ENCODE measurements at places on chromosomes 6 and 20.

- DNase-seq = no peak
Observed at GRCh38 chr6:150269857-150270223, 99.0 kb upstream of the IYD start.

GRCh38 chr20:35575958-35576357 is 34.1 kb downstream of the ERGIC3 start:
- DNase-seq = no peak

DNA sequence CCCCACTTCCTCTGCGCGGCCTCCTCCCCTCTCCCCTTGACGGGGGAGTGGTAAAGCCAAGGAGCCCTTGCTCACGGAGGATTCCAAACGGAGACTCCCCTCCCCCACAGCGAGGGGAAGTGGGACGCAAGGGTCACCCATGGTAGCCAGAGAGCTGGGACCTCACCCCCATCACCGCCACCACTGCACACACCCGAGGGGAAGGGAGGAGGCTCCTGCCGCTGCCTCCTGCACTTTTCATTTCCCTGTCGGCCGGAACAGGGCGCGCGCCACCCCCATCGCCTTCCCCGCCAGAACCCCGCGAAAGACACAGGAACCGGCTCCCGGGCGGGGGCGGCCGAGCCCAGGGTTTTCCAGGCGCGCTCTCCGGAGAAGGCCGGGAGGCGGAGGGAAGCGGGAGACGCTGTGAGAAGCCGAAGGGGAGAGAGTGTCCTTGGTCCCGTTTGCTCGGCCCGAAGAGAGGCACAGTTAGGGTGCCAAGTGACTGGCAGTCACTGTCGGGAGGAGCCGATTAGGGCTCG is 789 bp downstream of the CCND3 start:
- peak; percentile 44 for DNase-seq

GRCh38 chr20:59748619-59749191 is 144.4 kb downstream of the PHACTR3 start:
- DNase-seq = no peak

DNA sequence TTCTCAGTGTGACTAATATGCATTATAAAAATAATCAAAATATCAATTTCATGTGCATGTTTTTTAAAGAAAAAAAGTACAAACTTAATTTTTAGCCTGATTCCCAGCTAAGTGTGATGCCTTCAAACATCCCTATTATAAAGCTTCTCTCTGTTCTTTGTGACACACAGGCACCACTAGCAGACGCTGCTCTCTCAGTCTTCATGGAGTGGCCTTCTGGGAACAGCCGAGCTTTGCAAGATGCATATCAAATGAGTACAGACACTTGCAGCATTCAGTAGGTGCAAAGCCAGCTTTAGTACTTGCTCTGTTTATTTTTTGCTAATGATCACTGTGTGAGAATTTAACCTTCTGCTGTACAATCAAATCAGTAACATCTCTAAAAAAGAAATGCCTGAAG is 340.0 kb downstream of the ADGRB3 start:
- DNase-seq = peak; percentile 86

- peak; percentile 40 for DNase-seq
Observed at GRCh38 chr6:46734867-46735719, at the start of gene PLA2G7. TSS of gene PLA2G7 (minus strand) at chr6:46735375. CDS start at chr6:46722891, 12,484 bp downstream.

DNA sequence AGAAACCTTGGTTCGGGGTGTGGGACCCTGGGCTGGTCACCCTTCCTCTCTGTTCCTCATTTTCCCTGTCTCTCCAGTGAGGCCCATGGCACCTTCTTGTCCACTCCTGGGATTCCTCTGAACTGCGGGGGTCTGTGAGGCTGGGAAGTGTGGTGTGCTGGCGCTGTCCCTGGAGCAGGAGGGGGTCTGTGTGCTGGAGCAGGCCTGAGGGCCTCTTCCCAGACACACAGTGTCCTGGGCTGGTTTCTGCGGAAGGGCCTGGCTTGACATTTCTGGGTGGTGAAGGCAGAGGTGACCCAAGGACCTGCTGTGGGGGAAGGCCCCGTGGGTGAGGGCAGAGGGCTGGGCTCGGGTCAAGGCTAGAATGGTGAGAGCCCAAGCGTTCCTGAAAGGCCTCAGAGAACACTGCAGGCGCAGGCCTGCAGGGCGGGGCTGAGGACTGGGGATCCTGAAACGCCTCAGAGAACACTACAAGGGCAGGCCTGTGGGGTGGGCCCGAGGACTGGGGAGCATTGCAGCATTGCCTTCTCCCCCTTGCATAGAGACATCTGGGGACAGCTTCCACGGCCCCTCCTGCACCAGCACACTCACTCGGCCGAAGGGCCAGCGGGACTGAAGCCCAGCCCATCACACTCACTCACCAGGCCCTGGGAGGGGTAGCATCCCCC is 10.6 kb upstream of the BAK1 start:
- DNase-seq = no peak

DNA sequence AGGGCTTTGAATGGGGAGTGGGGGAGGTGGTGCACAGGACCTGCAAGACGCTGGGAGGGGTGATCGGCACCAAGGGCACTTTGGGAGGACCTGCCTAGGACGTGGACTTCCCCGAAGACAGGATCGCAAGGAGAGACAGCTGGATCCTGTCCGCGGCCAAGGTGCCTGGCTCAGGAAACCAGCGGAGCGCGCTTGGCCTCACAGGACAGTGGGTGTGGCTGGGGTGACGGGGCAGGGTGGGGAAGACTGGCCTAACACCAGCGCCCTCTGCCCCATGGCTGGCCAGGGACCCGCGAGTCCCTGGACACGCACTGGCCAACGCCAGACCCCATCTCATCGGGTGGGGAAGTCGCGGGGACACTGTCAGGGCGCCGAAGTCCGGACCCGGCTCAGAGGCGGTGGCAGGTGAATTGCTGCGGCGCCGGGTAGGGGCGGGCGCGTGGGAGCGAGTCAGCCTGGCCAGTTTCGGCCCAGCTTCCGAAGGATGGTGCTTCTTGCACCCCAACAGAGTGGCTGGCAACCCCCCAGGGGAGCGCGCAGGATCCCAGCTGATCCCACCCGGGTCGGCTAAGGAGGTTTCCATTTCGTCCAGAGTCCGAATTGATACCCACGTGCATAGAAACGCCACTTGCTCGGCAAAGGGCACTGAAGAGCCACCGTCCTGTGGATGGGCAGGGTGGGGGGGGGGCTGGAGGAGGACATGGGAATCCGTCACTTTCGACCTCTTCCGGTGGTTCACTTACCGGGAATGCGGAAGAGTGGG is 785 bp upstream of the THBD start:
- DNase-seq = no peak

GRCh38 chr6:15447546-15448267 is 201.8 kb downstream of the JARID2 start:
- DNase-seq = no peak

- DNase-seq = no peak
Observed at GRCh38 chr20:53809728-53810365, 216.2 kb upstream of the ZNF217 start.

- DNase-seq = no peak
Observed at GRCh38 chr6:89118931-89119330, 1.1 kb upstream of the SRSF12 start.

- DNase-seq = no peak
Observed at GRCh38 chr6:39225946-39226437, 3.3 kb downstream of the KCNK5 start.

DNA sequence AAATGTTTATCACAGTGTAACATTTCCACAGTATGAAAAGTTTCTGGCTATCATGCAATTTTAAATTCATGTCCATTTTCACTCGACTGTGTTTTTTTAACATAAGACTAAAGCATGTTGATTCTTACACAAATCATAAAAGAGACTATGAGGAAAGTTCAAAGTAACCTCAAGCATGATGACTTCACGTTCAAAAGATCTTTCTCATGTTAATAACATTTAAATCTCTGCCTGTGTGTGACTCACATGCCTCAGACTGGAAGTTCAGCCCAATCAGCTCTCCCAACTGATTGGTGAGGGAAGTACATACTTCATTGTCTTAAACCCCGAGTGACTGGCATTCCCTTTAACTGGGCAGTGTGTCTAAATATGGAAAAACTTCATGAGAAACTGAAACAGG is 37.4 kb downstream of the ATXN1 start:
- no peak for DNase-seq

GRCh38 chr6:36419310-36419709 is 23.3 kb downstream of the PXT1 start:
- no peak for DNase-seq

- DNase-seq = no peak
Observed at GRCh38 chr6:33166811-33167210, 25.5 kb downstream of the COL11A2 start.
